IMR-90 (cell line): ENCODE measurements at places on chromosomes 7 and 10. TPM values are rescaled to one million over a fixed set of nuclear protein-coding genes. Genes with fewer than 3 reads are reported as not detected.

The CPA2 gene
- polyA plus RNA-seq = 0.05 TPM in 1 of 2 replicates, not detected in the other

DNA sequence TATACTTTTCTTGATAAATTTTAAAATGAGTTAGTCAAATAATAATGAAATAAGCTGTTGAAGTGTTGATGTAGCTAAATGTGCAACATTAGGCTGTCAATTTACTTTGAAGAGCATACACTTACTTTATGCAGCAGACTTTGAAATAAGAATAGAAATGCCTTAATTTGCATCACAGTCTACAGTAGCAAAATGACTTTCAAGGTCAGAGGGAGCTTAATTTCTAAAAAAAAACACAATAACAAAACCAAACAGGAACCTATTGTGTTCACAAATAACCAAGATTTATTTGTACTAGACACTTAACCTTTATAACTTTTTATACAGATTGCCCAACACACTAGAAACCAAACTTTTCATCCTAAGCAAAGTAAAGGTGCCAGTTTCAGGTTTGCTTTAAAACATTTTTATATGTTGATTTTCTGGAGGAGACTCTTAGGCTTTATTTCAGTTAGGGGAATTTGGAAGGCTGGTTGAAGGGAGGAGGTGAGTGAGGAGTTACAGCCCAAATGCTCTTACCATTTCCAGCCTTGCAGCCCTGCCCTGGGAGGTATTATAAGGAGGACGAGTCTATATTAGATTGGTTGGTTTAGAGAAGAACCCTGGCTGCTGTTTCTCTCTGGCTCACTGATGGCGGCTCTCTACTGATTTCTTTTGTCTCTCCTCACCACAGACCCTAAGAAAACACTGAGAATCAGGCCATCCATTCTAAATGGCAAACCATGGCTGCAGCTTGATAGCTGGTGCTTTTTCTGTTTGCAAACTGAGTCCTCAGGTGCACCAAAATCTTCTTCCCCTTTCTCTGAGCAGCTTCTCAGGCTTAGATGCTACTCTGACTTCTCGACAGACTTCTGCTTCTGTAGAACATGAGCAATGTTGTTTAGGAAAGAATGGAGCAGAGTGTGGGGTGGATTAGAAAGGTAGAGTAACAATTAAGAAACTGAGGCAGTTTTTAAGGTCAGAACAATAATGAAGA lies 55.2 kb upstream of the RPA3 start:
- DNase-seq = no peak

- DNase-seq = peak; percentile 31
These were observed 104.2 kb upstream of the EEPD1 start for GRCh38 chr7:36048902-36049240.

- DNase-seq = no peak
These were observed 12.2 kb upstream of the FIGNL1 start for GRCh38 chr7:50462361-50462760.

DNA sequence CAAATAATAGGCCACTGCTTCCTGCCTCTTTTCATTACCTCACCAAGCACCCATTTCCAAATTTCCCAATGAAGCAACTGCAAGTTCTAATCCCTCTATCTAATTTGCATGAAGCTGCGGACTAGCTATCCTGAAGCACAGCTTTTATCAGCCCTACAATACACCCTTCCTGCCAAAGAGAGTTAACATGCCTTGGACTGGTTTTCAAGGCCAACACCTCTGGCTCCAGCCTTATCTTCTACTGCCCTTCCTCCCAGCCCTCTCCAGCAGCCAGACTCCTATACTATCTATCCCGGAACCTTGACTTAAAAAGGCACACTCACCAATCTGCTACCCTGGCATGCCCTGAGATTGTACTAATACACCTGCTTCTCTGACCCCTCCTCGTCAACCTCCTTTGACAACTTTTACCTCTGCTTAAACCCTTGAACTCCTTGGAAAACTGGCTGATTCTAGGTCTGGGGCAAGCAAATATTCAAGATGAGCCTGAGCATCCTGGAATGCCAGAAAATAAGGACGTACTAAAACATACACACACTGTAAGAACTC lies 73.4 kb downstream of the SGMS1 start:
- DNase-seq = peak; percentile 18

GRCh38 chr10:28559618-28560017 lies 26.7 kb downstream of the WAC start:
- no peak for DNase-seq
